ENCODE measurements at places on chromosomes 16 and 17.

- no peak for DNase-seq
These were observed 131.2 kb downstream of the ANKFN1 start for GRCh38 chr17:56284482-56284881.

DNA sequence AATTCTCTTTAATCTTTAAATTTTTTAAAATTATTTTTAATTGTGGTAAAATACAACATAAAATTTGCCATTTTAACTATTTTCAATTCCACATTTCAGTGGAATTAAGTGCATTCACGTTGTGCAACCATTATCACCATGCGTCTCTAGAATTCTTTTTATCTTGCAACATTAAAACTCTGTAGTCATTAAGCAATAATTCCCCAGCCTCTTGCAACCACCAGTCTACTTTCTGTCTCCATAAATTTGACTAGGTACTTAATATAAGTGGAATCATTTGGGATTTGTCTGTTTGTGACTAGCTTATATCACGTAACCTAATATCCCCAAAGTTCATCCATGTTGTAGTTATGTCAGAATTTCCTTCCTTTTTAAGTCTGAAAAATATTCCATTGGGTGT, 79.1 kb downstream of the TAOK1 start:
- DNase-seq: no peak

DNA sequence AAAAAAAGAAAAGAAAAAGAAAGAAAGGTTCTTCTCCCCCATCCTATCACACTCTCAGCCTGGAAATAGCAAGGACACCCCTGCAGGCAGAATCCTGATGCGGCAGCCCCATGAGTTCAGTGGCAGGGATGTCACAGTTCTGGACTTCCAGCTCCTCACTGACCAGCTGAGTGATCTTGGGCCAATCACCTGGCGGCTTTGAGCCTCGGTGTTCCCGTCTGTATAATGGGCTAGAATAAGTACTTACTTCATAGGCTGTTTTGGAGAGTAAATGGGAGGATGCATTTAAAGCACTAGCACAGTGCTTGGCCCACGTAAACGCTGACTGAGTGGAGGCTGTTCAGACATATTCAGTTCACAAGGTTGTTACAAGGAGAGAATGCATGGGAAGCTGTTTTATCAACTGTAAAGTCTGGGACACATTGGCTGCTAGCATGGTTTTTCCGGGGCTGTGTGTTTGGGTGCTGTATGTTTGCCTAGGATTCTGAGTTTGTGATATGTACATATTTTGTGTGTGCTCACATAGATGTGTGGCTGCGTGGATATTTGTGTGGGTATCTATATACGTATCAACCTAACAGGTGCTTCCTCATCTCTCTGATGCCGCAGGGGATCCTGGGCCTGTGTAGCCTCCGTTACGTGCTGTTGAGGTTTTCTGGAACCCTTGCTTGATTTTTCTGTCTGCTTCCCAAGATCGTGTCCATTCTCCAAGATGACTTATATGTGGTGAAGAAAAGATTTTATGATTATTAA, 3.4 kb downstream of the BHLHA9 start:
- DNase-seq: no peak

- DNase-seq: no peak
These were observed 841 bp upstream of the IGFALS start for GRCh38 chr16:1794221-1794871.

GRCh38 chr17:33324736-33325135, 31.6 kb upstream of the ASIC2 start:
- no peak for DNase-seq

DNA sequence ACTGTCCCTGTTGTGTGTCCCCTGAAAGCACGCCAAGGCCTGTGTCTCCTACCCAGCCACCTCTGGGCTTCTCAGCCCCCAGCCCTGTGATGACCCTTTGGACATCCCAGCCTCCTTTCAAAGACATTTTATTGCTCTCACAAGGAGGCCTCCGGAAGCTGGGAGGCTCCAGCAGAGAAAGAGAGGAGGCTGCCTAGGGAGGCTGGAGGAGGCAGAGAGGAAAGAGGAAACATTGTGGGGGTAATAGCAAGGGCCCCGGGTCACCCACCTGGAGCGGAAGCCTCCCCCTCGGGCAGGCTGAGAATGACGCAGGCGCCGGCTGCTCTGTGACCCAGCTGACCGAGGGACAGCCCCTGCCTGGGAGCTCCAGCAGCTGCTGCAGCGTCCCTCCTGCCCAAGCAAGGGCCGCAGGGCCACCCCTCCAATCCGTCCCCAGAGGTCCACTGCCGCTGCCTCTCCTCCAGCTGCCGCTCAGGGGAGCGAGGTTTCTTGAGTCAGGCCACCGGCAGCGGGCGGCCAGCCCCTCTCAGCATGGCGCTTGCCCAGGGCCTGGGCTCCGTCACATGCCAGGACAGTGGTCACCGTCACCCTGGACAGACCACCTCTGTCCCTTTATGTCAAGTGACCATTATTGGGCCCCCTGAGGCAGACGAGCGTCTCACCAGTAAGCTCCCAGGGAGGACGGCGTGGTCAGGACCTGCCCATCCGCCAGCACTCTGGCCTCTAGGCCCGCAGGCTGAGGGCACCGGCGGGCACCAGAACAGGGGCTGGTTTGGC, 29.3 kb downstream of the ACTG1 start:
- DNase-seq: no peak

- DNase-seq: peak; percentile 10
These were observed 258.6 kb downstream of the SNX29 start for GRCh38 chr16:12235110-12235509.

GRCh38 chr17:74601944-74602572, 10.0 kb upstream of the CD300LD start:
- peak; percentile 28 for DNase-seq

DNA sequence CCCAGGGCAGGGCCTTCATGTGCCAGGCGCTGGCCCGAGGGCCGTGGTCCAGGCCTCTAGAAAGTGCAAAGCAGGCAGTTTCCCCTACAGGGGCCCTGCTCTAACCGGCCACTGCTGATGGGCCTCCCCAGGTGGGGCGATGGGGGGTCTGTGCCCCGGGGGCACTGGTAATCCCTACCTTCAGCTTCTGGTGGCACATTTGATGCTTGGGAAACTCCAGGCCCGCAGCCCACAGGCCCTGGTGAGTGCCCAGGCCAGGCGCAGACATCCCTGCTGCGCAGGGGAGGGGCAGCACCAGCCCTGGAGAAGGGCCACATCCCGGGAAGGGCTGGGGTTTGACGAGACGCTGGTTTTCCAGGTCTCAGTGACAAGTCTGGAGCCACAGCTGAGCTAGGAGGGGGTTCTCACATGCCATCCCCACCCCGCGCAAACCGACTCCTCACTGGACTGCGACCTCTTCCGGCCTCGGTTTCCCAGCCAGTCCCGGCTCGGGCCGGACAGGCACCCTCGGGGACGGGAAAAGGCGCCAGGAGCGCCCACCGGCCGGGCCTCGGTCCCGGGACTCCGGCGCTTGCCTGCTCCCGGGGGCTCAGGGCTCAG, 1.6 kb downstream of the DOC2B start:
- DNase-seq: no peak

DNA sequence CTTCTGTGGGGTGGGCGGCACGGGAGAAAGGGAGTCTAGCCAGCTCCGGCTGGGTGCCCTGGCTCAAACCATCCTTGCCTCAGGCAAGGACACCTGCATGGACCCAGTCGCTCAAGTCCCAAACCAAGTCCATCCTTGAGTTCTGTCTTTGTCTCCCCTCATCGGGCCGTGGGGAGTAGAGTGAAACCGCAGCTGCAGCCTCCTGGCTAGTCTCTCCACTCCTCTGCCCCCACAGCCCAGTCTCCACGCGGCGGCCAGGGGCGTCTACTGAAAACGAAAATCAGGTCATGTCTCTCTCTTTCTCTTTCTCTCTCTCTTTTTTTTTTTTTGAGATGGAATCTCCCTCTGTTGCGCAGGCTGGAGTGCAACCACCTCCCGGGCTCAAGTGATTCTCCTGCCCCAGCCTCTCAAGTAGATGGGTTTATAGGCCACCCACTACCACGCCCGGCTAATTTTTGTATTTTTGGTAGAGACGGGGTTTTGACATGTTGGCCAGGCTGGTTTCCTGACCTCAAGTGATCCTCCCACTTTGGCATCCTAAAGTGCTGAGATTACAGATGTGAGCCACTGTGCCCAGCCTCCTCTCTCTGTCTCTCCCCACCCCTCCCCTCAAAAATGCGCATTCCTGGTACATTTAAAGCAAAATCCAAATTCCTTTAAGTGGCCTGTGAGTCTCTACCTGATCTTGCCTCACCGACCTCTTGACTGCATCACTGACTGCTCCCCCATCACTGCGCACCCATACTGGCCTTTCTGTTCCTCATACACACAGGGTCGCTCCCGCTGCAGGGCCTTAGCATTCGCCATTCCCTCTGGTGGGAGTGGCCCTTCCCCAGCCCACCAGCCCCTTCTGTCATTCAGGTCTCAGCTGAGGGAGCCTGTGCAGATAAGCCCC, 17.7 kb upstream of the RMI2 start:
- no peak for DNase-seq

DNA sequence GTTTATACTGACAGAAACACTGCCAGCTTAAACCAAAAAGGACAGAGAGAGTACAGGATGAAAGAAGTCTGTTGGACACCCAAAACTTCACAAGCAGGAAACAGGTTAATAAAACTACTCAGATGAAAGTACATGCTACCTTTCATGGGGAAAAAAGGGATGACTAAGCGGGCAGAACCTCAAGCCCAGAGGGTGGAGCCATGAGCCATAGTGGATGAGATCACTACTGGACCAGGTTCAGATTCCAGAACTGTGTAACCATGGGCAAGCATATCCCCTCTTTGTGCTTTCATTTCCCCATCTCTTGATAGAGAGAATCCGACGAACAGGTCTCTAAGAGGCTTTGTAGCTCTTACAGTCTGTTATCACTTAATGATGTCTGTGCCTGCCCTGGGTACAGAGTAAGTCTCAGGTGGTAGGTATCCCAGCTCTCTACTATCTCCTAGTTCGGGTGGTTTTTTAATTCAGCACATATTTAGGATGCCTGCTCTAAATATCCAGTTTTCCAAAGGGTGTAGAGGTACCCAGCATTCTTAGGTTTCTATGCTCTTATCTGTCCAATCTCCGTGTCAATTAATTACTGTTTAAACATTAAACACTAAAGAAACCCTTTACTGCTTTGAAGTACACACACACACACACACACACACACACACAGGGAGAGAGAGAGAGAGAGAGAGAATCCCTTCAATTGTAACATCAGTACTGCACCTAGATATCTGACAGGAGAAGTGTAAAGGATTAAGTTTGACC, 206.7 kb downstream of the ZNF423 start:
- peak; percentile 89 for DNase-seq

GRCh38 chr17:59617156-59617732, 2.5 kb upstream of the CLTC start:
- DNase-seq: no peak

DNA sequence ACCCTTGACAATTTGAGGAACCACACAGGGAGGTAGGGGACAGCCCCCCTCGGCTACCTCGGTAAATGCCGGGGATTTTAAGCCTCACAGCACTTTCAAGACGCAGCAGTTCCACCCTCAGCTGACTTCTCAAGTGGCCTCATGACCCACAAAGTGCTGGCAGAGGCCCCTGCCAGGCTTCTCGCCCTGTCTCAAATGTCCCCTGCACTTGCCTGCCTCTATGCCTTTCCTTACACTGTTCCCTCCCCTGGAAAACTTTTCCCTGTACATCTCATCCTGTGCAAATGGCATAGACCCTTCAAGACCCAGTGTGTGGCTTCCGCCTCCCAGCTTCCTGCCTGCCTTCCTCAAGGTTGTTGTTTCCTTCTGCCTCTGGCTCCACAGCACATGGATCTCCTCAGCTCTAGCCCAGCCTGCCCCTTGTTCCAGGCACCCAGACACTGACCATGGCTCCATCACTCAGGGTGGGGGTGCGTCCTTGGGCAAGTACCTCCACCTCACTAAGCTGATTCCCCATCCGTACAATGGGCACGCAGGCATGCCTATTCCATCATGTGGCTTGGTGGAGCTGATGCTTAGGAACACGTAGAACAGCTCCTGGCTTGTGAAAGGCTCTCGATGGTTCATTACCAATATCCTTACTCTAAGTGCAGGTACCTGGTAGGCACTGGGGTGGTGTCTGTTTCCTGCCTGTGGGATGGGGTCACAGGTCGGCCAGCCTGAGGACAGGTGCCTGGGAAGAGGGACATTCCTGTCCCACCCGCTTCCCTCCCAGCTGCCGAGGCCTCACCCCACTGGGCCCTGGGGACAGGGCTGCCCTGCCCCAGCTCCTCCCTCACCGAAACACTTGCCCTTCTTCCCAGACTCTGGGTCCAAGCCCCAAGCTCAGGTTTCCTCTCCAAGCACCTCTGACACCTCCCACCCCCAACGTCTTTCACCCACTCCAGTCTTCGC, 24.0 kb downstream of the MMP15 start:
- no peak for DNase-seq

DNA sequence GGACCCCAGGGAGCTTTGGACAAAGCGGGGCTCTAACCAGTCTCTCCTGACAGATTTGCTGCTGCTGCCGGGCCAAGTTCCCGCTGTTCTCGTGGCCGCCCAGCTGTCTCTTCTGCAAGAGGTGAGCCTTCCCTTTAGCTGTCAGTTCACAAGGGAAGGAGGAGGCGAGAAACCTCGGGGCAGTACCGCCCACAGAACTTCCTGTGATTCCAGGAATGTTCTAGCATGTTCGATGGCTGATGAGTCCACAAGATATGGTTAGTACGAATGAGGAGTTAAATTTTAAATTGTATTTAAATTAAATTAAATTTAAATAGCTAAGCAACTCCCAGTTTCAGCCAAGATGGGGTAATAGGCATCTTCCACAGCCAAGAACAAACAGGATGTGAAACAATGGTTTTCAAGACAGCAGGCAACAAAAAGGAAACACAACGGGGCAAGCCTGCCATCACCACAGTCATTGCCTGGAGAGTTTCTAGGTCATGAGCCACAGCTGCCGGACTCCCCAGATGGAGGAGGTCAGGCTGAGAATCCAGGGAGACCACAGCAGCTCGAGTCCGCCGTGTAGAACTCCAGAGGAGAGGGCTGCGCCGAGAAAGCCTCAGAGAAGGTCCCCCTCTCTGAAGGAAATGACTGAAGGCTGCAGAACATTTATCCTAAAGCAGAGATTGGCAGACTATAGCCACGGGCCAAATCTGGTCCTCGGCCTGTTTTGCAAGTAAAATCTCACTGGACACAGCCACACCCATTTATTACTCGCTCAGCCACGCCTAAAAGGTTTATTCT, 9.5 kb upstream of the TCF25 start:
- peak; percentile 56 for DNase-seq

DNA sequence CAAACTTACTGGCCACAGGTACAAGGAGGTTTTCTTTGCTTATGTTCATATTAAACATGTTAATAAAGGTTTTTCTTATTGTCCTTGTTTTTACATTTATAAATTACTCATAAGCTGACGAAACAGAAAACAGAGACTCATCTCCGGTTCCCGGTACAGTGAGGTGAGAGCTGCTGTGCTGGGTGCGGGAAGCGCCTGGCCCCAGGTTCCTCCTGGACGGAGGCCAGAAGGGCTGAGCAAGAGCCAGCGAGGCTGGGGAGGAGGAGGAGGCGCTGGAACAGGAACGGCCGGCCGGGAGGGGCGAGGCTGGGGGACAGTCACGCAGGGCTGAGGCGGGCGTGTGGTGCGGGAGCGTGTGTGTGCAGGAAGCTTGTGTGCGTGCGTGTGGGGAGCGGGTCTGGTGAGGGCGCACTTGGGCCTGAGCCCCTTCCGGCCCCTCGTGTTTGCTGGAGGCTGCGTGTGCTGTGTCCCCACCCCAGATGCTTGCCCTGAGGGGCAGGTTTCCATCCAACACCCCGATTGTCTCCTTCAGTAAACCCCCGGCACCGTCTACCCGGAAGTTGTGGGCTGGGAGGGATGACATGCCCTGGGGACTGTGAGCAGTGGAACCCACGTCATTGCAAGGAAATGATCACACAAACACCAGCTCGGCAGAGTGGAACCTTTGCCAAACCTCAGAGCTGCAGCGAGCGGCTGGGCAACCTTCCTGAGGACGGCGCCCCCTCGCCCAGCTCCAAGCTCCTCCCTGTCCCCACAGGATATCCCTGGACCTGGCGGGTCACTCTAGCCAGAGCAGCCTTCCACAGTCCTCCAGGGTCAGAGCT, 19.5 kb downstream of the CD7 start:
- DNase-seq: peak; percentile 91

Data from fibroblast of lung (primary cell).